B cell (primary cell): ENCODE measurements at places on chromosomes 5 and 9. TPM values are rescaled to one million over a fixed set of nuclear protein-coding genes. Genes with fewer than 3 reads are reported as not detected.

Gene NCBP1
- 38.0 and 40.7 TPM in 2 replicates for total RNA-seq

DNA sequence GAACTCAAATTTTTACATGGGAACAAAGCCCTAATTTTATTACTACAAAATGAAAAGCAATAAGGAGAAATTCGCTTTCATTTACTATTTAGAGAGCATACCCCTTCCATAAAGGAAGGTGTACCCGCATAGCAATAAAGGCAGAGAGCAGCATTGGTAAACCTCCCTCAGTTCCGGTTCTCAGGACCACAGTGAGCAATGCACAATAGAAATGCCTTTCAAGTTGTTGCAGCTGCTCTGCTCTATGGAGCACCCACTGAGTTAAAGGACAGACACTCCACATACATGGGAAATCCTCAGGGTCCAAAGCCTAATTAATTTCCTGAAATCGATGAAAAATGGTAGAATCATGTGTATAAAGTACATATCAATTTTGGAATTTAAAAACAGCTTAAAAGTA, 89.9 kb upstream of the MPDZ start:
- no peak for DNase-seq

DNA sequence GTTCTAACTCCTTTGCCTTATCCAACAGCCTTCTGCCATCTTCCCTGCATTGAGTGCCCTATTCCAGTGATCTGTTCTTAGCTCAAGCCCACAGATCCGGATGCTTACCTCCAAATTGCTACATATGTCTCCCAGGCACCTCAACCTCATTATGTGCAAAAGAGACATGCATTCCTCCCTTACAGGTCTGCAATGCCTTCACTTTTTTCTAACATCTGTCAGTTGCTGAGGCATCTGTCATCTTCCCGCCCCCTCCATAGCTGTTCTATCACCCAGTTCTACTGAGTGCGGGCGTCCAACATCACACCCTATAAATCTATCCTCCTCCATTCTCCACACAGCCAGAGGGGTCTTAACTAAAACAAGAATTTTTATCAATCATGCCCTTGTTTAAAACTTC, 20.1 kb downstream of the NMRK1 start:
- no peak for DNase-seq

DNA sequence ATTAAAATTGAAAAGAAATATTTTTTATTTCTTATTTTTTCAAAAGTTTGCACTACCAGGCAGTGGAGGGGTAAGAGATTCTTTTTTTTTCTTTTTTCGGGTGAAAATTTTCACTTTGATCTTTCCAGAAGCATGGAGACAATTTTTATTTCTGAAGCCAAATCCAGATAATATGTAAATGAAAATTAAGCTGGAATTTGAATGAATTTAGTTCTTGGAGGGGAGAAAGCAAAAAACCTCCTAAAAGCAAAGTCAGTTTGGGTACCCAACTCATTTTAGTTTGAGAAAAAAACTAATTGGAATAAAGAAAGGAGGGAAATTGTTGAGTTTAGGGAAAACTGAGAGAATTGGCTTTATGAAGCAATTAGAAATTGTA, 872 bp downstream of the ZNF618 start:
- no peak for DNase-seq

GRCh38 chr5:105907016-105907415, 1763.7 kb downstream of the EFNA5 start:
- no peak for DNase-seq

Gene ORM2
- total RNA-seq: not detected in 2 replicates

DNA sequence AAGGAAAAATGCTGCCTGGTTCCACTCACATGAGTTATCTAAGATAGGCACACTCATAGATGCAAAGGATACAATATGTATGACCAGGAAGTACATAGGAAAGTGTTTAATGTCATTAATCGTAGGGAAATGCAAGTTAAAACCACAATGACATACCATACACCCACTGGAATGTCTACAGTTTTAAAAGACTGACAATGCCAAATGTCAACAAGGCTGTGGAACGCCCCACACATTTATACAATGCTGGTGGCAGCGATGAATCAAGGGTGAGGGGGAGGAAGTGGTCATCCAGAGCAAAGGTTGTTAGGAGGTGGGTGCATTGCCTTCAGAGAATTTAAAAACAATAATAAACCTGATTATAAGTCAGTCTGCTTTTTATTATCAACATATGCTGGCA, 437.8 kb downstream of the ARHGEF28 start:
- no peak for DNase-seq

DNA sequence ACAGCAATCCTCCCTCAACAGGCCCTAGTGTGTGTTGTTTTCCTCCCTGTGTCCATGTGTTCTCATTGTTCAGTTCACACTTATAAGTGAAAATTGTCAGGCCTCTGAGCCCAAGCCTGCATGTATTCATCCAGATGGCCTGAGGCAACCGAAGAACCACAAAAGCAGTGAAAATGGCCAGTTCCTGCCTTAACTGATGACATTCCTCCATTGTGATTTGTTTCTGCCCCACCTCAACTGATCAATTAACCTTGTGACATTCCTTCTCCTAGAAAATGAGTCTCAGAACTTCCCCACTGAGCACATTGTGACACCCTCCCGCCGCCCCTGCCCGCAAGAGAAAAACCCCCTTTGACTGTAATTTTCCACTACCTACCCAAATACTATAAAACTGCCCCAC, 17.4 kb upstream of the TRPC7 start:
- DNase-seq: no peak

GRCh38 chr9:87874304-87874623, 8.4 kb upstream of the SPATA31E1 start:
- DNase-seq: no peak

DNA sequence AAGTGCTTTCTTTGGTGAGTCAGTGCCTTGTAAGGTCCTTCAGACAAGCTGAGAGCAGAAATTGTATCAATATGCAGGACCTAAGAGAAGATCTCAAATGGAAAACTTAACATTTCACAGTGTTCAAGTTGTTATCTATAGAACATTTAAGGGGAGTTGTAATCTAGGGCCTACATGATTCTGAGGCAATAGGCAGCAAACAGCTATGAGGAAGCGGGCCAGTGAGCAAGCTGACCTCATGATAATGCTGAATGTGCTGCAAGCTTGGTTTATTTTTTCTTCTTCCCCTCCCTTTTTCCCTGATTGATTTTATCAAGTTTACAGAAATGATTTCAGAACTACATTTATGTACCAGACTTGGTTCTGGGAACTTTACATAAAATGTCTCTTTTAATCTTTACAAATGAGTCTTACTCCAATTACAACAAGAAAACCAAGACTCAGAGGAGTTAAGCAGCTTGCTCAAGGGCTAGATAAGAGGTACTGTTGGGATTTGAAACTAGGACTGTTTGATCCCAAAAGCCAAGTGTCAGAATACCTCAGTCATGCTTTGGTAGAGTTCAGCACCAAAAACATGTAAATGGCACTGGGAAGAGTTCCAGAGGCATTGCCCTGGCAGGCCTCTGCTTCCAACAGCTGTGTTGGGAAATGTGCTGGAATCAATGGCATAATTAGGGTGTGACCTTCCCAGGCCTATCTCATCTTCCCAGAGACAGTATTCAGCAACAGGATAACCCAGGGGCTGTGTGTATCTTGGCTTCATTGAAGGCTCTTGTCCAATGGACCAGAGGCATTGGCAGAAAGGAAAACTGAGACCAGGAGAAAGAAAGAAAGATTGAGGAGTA, 130.1 kb downstream of the LRRC70 start:
- DNase-seq: no peak

- DNase-seq: no peak
Measured at GRCh38 chr5:116695681-116696080, 121.1 kb upstream of the SEMA6A start.

GRCh38 chr9:11537566-11537965, 924.8 kb upstream of the PTPRD start:
- DNase-seq: no peak

DNA sequence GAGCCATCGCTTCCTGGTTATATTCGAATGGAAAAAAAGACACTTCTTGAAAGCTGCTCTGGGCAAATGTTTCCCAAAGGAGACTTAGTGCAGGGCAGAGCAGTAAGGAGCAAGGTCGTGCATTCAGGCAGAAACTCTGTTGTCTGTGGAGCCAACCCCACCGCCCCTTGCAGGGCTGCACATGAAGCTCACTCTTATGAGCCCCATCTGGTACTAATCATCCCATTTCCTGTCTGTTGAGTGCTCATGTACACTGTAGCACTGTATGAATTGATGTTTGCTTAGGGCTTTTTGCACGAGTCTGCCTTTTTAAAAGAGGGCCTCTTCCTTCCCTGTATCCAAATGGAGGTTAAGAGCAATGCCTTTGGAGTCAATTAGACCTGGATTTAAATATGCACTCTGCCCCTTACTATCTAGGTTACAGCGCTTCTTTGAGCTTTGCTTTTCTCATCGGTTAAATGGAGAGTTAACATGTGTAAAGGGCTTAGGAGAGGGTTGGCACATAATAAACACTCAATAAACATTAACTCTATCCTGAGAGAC, 25.4 kb downstream of the HMHB1 start:
- DNase-seq: no peak

Gene CNTNAP3B
- total RNA-seq: 0.80 and 0.89 TPM in 2 replicates

Gene BTNL3
- total RNA-seq: not detected in 2 replicates

DNA sequence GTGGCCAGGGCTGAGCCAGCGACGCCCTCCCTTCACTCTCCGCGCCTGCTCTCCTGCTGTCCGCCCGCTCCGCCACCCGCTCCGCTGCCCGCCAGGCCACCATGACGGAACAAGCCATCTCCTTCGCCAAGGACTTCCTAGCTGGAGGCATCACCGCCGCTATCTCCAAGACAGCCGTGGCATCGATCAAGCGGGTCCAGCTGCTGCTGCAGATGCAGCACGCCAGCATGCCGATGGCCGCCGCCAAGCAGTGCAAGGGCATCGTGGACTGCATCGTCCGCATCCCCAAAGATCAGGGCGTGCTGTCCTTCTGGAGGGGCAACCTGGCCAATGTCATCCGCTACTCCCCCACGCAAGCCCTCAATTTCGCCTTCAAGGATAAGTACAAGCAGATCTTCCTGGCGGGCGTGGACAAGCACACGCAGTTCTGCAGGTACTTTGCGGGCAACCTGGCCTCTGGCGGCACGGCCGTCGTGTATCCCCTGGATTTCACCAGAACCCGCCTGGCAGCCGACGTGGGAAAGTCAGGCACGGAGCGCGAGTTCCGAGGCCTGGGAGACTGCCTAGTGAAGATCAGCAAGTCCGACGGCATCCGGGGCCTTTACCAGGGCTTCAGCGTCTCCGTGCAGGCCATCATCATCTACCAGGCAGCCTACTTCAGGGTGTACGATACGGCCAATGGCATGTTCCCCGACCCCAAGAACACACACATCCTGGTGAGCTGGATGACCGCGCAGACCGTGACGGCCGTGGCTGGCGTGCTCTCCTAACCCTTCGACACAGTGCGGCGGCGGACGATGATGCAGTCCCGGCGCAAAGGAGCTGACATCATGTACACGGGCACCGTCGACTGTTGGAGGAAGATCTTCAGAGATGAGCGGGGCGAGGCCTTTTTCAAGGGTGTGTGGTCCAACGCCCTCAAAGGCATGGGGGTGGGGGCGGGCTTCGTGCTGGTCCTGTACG, 1130.4 kb upstream of the ACO1 start:
- no peak for DNase-seq

GRCh38 chr5:32805971-32806638, 95.0 kb downstream of the NPR3 start:
- no peak for DNase-seq

Gene PTGR1
- total RNA-seq: 0.29 TPM in 1 of 2 replicates, not detected in the other

DNA sequence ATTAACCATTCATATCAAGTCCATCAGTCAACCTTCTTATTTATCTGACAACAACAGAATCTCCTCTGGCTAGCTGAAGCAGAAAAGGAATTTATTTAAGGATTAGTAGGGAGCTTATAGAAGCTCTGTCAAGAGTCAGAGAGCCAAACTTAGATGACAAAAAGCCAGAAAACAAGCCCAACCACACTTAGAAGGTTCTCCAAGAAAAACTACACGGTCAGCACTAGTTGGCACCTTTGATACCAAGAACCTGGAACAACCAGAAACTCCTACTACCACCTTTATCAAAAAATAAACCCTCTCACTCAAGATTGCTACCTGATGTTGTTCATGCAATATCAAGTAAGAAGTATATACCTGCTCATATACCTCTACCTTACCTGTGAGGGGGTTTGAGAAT, 36.9 kb downstream of the RANBP6 start:
- no peak for DNase-seq

DNA sequence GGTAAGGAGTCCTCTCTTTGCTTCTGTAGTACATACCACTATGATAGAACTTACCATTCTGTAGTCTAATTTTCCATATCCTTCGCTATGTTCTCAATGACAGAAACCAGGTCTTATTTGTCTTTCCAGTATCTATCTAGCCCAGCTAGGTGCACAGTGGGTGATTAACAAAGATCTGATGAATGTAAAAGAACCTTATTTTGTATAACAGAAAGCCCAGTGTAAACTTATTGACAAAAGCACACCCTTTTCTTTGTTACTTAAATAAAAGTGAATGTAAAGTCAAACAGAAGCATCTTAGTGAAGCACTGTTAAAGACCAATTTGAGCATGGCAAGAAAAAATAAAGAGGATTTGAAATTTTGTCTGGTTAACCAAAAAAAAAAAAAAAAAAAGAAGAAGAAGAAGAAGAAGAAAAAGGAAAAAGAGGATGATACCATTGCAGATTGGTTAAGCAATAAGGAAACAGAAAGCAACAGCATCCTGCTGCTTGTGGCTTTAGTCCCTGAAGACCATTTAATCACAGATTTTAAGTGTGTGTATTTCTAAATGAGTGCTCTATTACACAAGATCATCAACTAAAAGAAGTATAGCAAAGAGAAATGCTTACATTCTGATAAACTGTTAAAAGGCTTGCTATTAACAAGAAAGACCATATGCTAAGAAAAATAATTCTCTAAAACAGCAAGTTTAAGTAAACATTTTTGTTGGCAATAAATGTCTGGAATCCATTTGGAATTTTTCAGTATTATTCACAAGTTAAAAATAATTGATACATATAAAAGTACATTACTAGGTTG, 21.2 kb downstream of the MEGF9 start:
- DNase-seq: peak; percentile 39

GRCh38 chr9:111914749-111915424, 18.3 kb downstream of the UGCG start:
- DNase-seq: no peak

- no peak for DNase-seq
Measured at GRCh38 chr5:157835041-157835440, 23.9 kb downstream of the CLINT1 start.

Gene SVEP1
- not detected in 2 replicates for total RNA-seq

DNA sequence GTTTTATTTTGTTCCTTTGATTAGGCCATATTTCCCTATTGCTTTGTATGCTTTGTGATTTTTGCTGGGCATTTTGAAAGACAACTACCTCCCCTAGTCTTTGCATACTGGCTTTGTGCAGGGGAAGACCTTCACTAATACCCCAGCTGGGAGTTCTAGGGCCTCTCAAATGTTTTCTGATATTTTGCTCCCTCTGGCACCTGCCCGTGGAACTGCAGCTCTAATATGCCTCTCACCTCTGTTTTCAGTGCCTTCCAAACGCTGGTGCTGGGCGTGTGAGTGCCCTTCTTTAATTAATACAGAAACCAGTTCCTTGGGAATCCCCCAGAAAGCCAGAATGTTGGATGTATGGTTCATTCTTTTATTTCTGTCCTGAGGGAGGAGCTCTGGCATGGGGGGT, 204.5 kb downstream of the COMMD10 start:
- no peak for DNase-seq

Gene IL9
- total RNA-seq: not detected in 2 replicates

Gene SEMA4D
- 215 and 231 TPM in 2 replicates for total RNA-seq

Gene MARCHF11
- total RNA-seq: not detected in 2 replicates

- no peak for DNase-seq
Measured at GRCh38 chr9:115002371-115003120, 72.2 kb upstream of the TNFSF8 start.

- DNase-seq: no peak
Measured at GRCh38 chr9:90259311-90260246, 383.0 kb downstream of the DIRAS2 start.
